ENCODE measurements at places on chromosomes 11 and 22.

- DNase-seq, result no peak
These were observed 40.4 kb downstream of the BBOX1 start for GRCh38 chr11:27081056-27081455.

GRCh38 chr22:44650806-44651205 is 51.2 kb upstream of the PRR5 start:
- no peak for DNase-seq

GRCh38 chr11:122038543-122038942 is 77.5 kb downstream of the BLID start:
- no peak for DNase-seq

GRCh38 chr11:15641271-15642045 is 526.7 kb downstream of the INSC start:
- no peak for DNase-seq

DNA sequence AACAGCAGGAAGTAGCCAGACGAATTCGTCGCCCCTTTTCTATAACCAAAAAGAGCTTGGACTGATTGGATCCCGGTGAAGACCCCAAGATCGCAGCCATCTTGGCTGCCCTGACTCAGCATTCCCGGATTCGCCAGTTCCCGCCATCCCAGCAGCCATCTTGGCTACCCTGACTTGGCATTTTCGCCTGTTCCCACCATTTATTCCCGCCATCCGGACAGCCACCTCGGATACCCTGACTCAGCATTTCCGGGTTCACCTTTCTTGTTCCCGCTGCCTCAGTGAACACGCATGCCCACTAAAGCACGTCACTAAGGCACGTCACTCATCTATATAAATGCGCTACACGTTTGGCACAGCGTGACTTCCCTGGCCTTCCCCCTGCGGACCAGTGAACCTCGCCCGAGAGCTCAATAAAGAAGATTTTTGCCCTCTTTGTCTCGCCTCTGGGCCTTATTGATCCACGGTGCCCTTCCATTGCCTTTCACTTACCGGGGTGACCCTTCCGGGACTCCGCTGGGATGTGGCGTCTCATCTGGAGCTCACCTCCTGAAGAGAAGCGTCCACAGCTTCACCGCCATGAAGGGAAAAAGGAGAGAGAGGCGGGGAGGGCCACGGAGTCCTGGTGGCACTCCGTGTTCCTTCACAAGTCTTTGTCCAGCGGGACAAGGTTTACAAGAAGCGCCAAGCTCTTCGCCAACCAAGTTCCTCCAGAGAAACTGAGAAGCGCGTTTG is 4.0 kb upstream of the OR56A3 start:
- DNase-seq, result no peak

DNA sequence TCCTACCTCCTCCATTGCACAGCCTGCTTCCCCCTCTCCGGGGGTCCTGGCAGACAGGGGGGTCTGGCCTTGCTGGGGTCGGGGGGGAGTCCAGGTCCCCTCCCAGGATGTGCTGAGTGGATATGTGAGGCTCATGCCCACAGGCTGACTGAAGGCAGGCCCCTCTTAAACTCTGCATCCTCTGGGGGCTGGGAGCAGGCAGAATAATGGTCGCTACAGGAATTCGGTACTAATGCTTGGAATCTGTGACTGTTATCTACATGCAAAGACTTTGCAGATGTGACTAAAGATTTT is 1.6 kb upstream of the SUN2 start:
- DNase-seq, result no peak
